ENCODE measurements at places on chromosomes 1 and 21.

GRCh38 chr21:25639551-25640201 is 618 bp downstream of the JAM2 start:
- DNase-seq: peak; percentile 41

DNA sequence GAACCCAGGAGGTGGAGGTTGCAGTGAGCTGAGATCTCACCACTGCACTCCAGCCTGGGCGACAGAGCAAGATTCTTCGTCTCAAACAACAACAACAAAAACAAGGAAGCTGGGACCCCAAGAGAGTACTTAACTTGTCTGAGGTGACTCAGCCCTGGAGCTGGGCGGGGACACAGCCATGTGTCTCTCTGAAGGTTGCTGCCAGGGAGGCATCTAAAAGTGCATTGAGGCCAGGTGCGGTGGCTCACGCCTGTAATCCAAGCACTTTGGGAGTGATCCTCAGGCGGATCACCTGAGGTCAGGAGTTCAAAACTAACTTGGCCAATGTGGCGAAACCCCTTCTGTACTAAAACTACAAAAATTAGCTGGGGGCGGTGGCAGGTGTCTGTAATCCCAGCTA is 7.7 kb downstream of the IFI6 start:
- no peak for DNase-seq

GRCh38 chr1:221925947-221926346 is 184.1 kb upstream of the DUSP10 start:
- DNase-seq: no peak

DNA sequence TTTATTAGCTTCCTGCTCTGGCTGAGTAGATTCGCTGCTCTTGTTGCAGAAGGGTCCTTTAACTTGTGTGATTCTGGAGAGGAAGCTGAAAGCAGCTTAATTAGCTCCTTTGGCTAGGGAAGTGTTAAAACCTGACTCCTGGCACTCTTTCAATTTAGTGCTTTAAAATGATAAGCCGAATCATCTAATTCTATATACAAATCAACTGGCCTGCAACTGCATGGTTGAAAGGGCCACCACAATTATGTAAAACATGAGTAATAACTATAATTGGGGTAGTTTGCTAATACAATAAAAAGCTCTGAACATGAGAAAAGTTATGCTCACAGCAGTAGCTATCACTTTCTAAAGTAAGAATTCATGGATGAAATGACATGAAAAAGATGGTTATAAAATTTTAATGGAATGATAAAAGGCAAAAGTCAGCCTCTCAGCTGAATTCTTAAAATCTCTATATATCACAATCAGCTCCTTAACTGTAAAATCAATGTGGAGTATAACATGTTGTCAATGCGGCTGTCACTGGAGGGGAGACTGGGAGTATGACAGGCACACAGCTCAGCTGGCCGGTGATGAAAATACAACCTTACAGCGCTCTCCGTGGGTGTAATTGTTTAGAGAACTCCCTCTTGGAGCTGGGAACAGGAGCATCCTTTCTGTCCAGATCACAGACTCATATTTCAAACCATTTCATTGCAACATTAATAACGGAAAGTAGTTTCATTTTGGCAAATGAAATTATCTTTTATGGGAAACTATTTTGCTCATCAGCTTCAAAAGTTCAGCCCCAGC is 324.4 kb downstream of the KCTD3 start:
- DNase-seq: no peak

GRCh38 chr1:227335242-227336020 is 17.1 kb upstream of the CDC42BPA start:
- no peak for DNase-seq

- no peak for DNase-seq
Measured at GRCh38 chr1:110511436-110511835, 7.5 kb downstream of the KCNA10 start.

DNA sequence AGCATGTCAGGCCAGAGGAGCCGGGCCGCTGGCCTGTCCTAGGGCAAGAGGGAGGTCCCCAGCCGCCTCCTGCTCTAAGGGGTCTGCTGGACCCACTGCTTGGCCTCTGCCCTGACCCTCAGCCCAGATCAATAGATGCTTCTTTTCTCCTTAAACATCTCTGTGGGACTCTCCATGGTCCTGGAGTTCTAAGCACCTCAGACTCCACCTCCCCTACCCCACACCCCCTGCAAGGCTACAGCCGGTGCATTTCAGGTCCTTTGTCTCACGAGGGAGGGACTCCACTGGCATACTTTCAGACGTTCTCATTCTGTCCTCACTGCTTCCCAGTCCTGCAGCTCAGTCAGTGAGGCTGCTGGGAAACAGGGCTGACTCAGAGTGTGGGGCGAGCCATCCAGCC is 11.0 kb downstream of the CNTN2 start:
- DNase-seq: no peak

DNA sequence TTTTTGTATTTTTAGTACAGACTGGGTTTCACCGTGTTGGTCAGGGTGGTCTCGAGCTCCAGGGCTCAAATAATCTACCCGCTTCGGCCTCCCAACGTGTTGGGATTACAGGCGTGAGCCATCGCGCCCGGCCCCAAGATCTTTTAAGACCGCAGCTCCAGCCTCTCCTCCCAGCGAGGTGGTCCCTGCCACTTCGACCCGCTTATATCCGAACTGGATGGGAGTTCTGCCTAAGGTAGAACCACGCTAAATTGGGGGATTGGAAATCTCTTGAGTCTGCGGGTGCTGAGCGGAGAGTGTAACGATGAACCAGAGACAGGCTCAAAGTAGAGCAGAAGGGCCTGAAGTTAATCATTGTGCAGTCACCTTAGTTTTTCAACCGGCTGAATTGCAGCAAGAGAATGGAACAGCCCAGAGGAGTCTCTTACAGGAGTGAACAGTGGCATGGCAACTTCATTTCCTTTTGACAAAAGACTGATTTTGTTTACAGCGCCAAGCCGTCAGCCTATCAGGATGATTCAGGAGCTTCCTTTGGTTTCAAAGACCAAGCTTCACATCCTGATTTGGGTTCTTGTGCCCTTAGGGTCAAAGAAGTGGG is 726 bp upstream of the CYB5R1 start:
- peak; percentile 35 for DNase-seq

GRCh38 chr1:28112388-28113241 is 24.2 kb upstream of the EYA3 start:
- no peak for DNase-seq

DNA sequence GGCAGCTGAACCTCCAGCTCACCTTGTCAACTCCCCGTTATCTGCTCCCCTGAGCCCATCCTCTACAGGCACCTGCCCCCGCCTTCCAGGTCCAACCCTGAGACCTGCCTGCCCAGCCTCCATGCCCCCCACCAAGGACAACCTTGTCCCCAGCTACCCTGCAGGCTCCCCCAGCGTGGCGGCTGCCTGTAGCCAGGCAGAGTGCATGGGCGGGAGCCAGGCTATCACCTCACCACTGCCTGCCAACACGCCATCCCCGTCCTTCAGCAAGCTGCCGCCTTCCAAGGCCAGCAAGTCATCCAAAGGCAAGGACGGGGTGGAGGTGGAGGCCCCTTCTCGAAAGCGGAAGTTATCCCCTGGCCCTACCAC is 3.0 kb upstream of the CYB561D1 start:
- DNase-seq: no peak

DNA sequence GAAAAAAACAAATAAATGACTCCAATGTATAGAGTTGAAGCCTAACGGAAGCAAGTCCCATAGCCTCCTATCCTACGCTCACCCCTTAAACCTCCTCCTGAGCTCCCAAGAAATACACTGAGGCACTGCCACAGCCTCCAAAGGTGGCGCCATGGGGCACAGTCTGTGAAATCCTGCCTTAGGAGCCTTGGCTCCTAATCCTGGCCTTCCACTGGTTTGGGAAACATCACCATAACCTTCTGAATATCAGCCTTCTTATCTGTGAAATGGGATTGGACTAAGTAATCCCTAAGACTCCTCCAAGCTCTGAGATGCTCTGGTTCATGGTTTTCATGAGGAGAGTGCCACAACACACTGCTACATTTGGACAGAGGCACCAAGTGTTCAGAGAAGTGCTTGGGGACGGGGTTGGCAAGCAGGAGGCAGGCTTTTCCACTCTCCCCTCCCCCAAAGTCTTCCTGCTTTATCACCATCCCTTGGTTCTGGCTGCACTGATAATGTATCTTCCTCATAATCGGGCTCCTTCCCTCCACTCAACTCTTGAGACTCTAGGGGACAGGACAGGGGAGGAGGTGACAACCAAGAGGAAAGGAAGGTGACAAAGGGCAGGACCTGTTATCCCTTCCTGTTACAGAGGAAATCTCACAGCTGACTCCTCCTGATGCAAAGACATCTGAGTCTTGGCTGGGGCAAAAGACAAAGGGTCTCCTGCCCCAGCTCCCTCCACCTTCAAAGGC is 2.7 kb downstream of the SLAMF7 start:
- DNase-seq: peak; percentile 19

- no peak for DNase-seq
Measured at GRCh38 chr1:66752000-66752592, at the start of gene DYNLT5. DYNLT5 (plus strand) TSS chr1:66752459; CDS start chr1:66754659, 2,200 bp downstream.

GRCh38 chr1:37883671-37884070 is 24.3 kb upstream of the MTF1 start:
- DNase-seq: no peak

DNA sequence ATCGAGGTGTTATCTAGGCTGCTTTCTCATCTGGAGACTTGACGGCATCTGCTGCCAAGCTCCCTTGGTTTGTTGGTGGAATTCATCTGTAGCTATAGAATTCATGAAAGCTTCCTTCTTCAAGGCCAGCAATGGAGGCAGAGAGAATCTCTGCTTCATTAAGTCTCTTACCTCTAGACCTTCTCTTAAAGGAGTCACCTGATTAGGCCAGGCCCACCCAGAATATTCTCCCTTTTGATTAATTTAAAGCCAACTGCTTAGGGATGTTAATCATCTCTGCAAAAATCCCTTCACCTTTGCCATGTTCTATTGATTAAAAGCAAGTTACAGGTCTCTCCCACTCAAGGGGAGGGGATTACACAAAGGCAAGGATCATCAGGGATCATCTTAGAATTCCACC is 5.3 kb upstream of the NCF2 start:
- DNase-seq: no peak

All from activated CD4-positive, alpha-beta T cell treated with anti-CD3 and anti-CD28 coated beads, Interleukin-2, amount 50 U/mL, for 16 hours (primary cell).